ENCODE measurements at places on chromosomes 3 and 15.

GRCh38 chr15:63487076-63487757 lies 17.2 kb upstream of the USP3 start:
- peak; percentile 64 for DNase-seq

- DNase-seq = no peak
These were observed 77.1 kb upstream of the TRA2B start for GRCh38 chr3:186014866-186015265.

DNA sequence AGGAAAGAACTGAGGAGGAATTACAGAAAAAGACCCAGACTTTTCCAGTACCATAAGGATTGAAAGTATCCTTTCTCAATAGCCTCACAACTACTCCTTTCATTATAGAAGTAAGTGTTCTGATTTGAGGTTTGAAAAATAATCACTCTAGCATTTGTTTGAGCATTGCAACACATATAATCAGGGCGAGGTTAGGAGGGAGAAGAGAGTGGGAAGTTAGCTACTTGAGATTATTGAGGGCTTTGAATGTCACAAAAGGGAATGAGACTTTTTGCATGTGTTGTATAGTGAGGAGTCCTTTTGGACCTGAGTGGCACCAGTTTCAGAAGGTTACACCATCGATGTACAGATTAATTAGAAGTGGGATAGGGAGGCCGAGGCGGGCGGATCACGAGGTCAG lies 65.2 kb upstream of the TNIK start:
- no peak for DNase-seq

- DNase-seq = no peak
These were observed 33.0 kb upstream of the ARL14 start for GRCh38 chr3:160643994-160644393.

- no peak for DNase-seq
These were observed 2.1 kb downstream of the ABHD10 start for GRCh38 chr3:111980716-111981456.

- DNase-seq = no peak
These were observed 24.8 kb downstream of the UQCC5 start for GRCh38 chr3:52561028-52561747.

GRCh38 chr3:17088602-17089313 lies 204.0 kb downstream of the PLCL2 start:
- no peak for DNase-seq

- DNase-seq = no peak
These were observed 239.1 kb downstream of the MCTP2 start for GRCh38 chr15:94470492-94470891.

DNA sequence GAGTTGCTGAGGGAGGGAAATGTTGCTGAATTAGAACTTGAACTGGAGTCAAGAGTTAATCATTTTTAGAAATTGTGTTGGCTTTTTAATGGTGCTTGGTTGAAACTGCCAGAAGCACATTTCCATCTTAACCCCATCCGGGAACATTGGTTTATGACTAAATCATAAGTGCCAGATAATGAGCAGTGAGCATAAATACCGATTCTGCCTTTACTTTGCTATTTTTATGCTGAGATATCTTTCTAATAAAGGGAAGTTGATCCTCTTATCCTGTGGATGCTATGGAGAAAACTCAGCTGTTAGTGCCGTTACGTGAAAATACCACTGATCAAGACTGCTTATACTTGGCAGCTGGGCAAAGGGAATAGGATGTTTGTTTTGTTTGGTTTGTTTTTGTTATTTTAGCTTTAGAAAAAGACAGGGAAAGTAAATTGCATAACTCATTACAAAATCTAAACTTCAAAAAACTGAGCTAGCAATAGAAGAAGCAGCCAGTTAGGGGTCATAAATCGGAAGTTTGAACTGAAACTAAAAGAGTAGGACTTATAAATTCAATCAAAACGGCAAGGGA lies 813.1 kb downstream of the NAALADL2 start:
- no peak for DNase-seq

DNA sequence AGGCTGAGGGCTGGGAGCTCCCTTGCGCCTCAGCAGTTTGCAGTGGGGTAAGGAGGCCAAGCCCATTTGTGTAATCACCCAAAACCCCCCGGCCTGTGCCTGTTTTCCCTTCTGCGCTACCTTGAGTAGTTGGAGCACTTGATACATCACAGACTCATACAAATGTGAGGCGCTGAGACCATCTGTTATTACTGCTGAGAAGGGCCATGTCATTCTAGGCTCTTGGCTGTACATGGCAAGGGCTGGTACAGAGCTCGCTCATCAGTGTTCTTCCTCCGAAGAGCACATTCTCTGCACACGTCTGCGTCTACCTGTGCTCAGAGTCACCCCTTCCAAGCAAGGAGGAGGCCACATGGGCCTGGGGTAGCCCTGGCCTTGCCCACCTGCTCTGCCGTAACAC lies 9.3 kb downstream of the PLA2G4B start:
- no peak for DNase-seq

DNA sequence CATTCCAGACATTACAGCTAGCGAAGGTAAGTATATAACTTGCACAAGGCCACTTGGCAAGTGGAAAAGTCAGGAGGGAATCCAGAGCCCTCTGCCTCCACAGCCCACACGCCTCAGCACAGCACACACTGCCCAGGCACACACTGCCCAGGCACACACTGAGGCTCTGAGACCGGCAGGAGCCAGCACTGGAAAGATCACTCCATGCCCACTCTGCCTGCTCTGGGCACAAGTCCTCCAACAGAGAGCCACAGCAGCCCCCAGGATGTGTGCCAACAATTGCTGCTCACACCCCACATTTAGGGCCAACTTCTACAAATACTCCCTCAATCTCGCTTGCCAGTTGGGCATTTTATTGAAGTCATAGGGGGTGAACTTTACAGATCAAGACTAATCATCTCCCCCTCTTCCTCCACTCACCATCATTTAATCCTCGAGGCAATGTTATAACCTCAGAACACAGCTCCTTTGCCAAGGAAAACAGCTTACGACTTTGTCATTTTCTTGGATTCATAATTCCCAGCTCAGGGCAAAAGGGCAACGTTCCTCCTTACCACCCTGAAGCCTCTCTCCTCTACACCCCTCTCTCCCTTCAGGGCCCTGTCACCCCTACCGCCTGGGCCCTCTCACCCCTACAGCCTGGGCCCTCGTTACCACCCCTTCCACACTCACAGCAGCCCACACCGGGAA lies 53.0 kb upstream of the TPM1 start:
- DNase-seq = no peak

- DNase-seq = no peak
These were observed 46.3 kb upstream of the SMAD3 start for GRCh38 chr15:67019069-67019468.

- no peak for DNase-seq
These were observed 5.9 kb upstream of the PPP1R2 start for GRCh38 chr3:195548987-195549386.

GRCh38 chr3:18097473-18097872 lies 327.7 kb downstream of the SATB1 start:
- DNase-seq = no peak

DNA sequence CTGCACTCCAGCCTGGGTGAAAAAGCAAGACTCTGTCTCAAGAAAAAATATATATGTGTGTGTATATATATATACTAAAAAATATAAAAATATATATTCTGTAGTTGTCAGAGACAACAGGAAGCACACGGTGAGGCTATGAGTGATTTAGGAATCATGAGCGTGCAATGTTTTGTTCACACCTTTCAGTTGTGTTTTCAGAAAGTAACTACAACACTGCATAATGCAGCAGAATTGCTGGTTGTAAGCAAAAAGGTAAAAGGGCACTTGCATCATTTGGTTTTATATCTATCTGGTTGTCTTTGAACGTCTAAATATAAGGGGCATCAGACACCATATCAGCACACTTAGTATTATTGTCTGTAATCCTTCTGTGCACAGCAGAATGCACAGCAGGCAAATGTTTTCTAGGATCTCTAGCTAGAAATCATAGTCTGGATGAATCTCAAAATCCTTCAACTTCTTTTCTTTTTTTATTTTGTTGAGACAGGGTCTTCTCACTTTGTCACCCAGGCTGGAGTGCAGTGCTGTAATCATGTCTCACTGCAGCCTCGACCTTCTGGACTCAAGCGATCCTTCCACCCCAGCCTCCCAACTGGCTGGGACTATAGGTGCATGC lies 44.8 kb downstream of the CCR3 start:
- no peak for DNase-seq

GRCh38 chr3:131147534-131147933 lies 120.9 kb downstream of the NEK11 start:
- no peak for DNase-seq

DNA sequence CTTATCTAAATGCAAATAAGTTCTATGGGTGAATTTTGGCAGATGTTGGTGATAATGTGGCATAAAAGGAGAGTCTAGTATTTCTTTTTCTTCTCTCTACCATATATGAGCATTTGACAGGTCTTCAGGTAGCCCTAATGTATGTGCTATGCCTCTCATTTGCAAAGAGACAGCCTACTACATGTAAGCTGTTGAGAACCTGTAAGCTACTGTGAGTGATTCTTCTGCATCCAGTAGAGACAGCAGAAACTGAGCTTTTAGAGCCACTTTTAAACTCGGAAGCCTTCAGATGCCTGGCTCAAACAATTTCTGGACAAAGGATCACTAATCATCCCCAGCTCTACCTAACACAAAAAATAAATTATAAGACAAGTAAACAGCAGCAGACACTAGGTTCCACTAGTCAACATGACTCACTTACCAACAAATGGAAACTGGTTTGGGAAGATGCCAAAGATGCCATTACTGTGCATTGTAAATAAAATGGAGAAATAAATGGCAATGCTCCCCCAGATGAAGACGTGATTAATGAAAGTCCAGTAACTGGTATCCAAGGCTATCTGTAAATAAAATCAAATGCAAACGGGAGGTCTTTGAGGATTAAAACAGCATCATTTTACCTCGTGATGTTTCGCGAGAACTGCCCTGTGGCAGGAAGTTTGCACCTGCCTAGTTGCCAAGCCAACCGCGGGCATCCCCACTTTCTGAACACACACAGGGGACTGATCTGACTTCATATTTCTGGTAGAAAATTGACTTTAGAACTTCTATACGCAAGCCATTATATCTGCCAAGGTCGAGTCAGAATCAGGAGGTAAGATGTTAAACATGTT lies 245.3 kb downstream of the DTWD1 start:
- no peak for DNase-seq

DNA sequence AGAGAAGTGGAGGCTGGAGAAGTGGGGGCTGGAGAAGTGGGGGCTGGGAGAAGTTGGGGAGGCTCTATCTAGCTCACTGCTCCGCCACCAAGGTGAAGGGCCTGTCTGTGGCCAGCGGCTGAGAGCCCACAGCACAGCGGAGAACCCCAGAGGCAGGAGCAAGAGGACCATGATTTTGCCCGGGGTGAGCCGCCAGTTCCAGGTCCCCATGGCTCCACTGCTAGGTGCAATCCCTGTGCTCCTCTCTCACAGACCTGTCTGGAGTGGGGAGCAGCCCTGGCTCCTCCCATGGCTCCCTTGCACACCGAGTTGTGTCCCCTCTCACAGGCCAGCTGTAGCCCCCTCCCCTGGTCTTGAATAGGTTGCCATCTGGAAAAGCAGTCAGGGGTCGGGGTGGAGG lies 4.7 kb upstream of the NRROS start:
- no peak for DNase-seq

DNA sequence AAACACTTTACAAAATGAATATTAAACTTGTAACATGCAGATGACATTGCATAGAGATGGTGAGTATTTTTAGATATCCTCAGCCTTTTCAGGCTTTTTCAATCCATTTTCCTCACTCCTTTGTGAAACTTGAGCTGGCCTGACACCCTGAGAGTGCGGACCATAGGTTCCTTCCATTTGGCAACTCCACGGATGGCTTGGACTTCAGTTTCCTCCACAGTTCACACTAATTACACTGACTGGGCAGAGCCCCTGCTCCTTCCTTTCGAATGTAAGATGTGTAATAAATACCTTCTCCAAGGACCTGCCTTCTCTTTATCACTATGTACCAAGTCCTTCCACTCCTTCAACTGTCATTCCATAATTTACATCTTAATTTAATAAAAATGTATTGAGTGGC lies 141.7 kb upstream of the LRIG1 start:
- no peak for DNase-seq

GRCh38 chr3:34020726-34021680 lies 222.6 kb downstream of the PDCD6IP start:
- DNase-seq = no peak

All from foreskin melanocyte (primary cell).